ENCODE measurements at places on chromosomes 1 and 21.

GRCh38 chr21:30444204-30444603, 4.1 kb downstream of the KRTAP15-1 start:
- DNase-seq, result no peak

DNA sequence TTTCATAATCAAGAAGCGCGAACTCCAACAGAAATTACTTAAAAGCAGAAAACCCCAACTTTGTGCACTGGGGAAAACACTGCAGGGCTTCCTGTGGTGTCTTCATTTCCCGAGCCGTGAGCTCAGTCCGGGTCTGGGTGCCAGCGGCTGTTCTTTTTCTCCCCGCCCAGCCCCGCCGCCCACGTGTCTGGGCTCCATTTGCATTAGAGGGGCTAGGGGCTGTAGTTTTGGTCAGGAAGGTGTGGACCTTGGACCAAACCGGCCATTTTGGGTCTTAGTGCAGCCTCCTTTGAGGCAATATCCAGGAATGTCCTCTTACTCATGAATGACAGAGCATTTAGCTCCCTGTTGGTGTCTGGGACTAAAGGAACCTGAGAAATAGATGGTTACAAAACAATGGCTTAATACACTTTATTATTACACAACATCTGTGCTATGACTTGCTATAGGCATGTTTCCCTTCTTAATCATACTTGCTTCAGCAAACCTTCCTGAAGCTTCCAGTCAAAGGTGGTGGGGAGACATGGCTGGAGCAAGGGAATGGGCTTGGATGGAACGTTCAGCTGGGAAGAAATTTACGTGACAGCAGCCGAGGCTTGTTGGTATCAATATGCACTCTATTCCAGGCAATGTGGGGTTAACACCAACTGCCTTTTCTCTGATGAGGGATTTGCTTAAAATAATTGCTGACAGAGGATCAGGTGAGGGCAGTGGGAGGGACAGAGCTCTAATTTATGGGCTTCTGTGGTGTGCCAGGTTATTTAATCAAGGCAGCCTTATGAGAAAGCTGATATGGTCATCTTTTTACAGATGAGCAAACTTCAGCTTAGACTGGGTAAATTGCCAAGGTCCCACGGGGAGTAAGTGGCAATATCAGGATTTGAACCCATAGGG, 1.1 kb downstream of the AGTRAP start:
- DNase-seq, result no peak

- DNase-seq, result no peak
Measured at GRCh38 chr1:118900643-118901440, 87.3 kb downstream of the TBX15 start.

- no peak for DNase-seq
Measured at GRCh38 chr1:43931711-43932660, 1.6 kb upstream of the ARTN start.

GRCh38 chr1:85396194-85396593, 68.8 kb downstream of the DDAH1 start:
- no peak for DNase-seq

DNA sequence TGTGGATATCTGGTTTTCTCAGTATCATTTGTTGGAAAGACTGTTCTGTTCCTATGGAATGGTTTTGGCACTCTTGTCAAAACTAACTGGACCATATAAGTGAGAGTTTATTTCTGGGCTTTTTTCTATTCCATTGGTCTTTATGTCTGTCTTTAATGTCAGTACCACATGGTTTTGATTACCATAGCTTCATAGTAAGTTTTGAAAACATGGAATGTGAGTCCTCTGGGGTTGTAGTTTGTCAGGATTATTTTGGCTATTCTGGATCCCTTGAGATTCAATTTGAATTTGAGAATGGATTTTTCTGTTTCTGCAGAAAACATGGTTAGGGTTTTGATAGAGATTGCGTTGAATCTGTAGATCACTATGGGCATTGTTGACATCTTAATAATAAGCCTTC, 107.9 kb downstream of the ZFYVE9 start:
- no peak for DNase-seq

DNA sequence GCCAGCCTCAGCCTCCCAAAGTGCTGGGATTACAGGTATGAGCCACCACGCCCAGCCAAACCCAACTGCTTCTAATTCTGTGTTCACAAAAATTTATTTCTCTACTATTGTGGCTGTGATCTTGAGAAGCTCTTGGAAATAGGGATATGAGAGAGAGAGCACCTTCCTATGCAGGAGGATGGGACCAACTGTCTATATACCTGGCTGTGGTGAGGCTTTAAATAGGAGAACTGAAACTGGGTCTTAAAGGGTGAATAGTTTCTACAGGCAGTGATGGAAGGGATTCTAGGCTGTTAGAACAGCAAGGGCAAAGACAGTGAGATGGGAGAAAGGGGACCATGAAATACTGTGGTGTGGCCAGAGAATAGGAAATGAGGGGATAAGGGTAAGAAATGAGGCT, 8.3 kb upstream of the PTCH2 start:
- DNase-seq, result no peak

GRCh38 chr1:34917017-34917416, 12.4 kb downstream of the DLGAP3 start:
- DNase-seq, result no peak

- DNase-seq, result no peak
Measured at GRCh38 chr1:68173936-68174737, 58.2 kb downstream of the WLS start.

DNA sequence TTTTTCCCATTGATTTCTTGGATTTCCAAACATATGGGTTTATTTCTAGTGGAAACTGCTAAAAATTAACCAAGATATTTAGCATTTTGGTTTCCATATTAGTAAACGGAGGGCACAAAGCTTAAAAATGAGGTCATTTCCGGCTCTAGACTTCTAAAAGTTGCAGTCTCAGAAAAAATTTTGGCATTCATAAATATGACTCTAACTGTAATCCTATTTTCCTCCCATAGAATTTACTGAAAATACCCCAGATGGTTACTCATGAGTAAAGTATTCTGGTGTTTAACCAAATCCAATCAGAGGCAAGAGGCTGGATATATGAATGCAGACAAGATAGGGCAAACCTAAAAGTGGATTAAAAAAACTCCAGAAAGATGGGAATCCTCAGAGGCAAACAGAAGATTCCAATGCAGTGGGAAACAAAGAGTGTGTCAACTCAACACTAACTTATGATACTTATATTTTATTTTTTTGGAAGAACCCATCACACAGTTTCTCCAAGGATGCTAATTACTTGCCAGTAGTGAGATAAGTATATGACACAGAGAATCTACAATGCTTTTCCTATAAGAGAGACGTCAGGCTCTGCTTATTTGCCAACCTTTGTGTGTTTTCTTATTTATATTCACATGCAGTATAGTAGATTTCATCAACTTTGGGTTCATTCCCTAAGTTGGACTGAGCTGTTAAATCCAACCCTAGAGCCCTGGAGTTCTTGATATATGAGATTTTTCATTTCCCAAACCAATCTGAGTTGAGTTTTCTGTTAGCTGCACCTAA, 90.1 kb upstream of the BCL10 start:
- no peak for DNase-seq

- DNase-seq, result no peak
Measured at GRCh38 chr1:201675143-201675542, 136.2 kb downstream of the NAV1 start.

DNA sequence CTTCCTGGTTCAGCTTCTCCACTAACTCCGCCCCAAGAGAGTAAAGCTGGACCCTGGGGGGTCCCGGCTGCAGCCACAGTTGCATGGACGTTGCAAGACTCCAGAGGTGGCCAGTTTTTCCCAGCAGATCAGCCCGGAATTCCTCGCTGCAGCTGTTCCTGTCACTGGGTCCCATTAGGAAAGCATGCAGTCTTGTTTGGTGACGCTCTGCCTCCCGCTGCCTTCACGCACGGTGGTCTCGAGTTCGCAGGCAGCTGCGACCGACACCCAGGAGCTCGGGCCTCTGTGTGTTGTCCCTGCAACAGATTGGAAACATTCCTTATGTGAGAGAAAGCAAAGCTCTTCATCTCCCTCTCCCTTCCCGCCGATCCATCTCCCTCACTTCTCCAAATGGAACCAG, 162.8 kb downstream of the PRDM16 start:
- no peak for DNase-seq

DNA sequence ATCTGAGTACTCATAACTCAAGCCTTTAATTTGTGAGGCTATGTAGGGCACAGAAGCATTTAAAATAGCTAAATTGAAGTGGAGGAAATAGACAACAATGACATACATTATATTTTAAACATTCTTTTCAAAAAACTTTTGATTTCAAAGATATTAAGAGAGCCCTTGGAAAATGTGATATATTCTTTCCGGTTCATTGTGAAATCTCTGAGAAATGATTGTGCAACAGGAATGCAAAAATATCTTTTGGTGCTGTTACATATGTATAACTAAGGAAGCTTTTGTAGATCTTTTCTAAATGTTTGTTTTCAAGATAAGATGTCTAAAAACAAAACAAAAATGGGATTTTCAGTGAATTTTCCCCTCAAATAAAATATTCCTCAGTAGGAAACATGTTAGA, 185.2 kb downstream of the LEPR start:
- DNase-seq, result no peak

- no peak for DNase-seq
Measured at GRCh38 chr1:84370831-84371394, 27.4 kb upstream of the DNASE2B start.

GRCh38 chr1:240306673-240307072, 215.0 kb downstream of the FMN2 start:
- DNase-seq, result no peak

GRCh38 chr1:231678011-231678432, 51.4 kb downstream of the DISC1 start:
- DNase-seq, result no peak

- DNase-seq, result no peak
Measured at GRCh38 chr21:46023555-46023954, 42.0 kb downstream of the COL6A1 start.

- no peak for DNase-seq
Measured at GRCh38 chr1:70819785-70820184, 227.8 kb downstream of the PTGER3 start.

DNA sequence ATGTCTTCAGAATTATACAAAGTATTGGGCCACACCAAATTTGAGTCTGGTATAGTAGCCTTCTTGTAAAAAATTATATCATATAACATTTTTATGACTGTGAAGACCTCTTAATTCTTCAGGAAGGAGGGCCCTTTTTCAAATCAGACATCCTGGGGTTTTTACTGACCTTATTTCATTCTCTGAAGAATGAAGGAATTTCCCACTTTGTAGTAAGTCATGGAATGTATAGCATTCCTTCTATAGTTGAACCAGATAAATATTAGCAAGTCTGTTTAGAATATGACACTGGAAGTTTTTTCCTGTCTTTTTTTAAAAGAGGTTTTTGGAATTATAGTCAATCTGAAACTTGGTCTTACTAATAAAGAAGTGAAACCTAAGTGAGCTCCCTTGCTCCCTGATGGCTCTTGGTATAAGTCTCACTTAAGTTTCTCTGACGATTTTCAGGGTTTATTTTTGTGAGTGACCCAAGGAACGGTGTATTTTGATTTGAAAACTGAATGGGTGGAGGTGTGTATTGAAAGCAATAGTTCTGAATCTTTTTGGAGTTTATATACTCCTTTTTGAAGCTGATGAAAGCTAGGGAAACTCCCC, 23.7 kb downstream of the SNX27 start:
- DNase-seq, result no peak

GRCh38 chr1:201226859-201227488, 36.4 kb downstream of the IGFN1 start:
- DNase-seq, result no peak

DNA sequence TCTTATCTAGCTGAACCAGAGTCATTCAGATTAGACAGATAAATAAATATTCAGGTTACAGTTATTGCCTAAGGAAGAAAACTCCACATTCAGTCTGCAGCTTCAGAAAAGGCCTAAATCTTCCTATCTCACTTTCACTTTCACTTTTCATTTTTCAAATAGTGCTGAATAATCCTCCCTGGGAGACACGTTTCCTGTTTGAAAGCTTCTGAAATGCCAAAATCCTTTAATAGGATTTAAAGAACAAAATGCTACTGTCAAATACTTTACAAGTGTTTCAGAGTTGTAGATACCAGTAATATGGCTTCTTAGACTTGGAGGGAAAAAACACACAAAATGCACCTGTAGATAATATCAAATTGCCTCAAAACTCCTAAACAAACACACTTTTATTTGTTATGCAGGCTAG, 3.9 kb downstream of the PSMB2 start:
- DNase-seq, result no peak

DNA sequence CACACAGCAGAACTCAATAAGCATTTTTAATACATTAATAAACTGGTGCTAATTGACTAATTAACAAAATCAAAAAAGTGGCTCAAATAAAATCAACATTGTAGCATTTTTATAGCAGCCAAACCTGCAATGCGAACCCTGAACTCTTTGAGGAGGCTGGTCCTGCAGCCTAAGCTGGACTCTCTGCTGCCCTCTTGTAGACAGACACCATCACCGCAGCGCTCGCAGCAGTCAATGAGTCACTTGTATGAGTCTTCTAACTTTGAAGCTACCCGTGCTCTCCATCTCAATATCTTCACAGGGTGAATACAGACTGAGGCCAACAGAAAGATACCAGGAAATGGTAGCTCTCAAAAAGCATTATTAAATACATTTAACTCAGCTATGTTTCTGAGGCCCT, 9.7 kb upstream of the KRTAP7-1 start:
- no peak for DNase-seq
